Mesenchymal stem cell (in vitro differentiated cells and primary cell): ENCODE measurements at places on chromosomes 1 and 21.

- DNase-seq, result no peak
These were observed 5.8 kb downstream of the ATP5IF1 start for GRCh38 chr1:28241638-28242241.

DNA sequence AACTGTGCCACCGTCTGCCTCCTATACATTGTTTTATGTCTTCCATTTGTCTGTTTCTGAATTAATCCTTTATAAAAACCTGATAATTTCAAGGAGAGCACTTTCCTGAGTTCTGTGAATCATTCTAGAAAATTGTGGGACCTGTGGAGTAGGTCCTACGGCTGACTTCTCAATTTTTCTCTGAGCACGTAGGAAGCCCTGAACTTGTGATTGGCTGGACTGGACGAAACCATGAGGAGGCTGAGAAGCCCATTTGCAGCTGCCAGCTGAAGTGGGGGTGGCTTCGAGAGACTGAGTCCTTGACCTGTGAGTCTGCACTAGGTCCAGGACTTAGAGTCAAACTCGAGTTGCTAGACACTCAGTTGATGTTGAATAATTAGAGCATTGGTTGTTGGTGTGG, 277.1 kb upstream of the NCAM2 start:
- no peak for DNase-seq

DNA sequence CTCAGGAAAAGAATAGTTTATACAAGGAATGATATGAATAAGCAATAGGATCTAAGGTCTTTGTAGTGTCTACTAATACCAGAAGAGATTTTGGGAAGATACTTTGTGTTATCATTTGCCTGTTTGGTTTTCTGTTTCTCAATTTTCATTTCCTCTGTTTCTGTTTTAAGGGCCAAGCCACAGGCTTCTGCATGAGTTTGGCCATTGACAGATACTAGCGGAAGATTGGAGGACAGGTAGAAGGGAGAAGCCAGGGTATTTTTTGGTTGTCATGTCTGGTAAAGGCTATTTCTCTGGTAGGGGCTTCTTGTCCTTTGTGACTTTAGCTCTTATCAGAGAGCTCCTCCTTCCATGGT, 51.4 kb downstream of the HS2ST1 start:
- no peak for DNase-seq

DNA sequence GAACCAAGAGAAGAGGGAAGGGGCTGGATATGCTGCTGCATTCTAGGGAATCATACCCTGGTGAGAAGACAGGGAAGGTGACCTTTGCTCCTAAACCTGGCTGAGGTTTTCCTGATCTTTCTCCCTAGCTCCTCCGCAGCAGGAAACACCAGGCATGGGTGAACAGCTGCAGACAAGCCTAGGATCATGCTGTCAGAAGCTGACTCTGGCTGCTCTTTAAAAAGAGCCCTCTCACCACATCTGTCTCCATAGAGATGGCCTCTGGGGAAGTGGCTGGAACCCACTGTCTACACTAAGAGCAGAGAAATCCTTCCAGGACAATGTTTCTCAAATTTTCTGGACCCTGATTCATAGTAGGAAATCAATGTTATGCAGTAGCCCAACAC, 57.6 kb downstream of the CD34 start:
- no peak for DNase-seq

- no peak for DNase-seq
These were observed 152.9 kb downstream of the PGBD5 start for GRCh38 chr1:230273141-230273710.

GRCh38 chr1:31703431-31704270, at the start of gene COL16A1:
Gene COL16A1 (minus strand): TSS chr1:31704017. CDS start chr1:31702193, 1,824 bp downstream.
- peak; percentile 67 for DNase-seq

GRCh38 chr21:34813266-34813894, 144.6 kb downstream of the CLIC6 start:
- DNase-seq, result peak; percentile 86

DNA sequence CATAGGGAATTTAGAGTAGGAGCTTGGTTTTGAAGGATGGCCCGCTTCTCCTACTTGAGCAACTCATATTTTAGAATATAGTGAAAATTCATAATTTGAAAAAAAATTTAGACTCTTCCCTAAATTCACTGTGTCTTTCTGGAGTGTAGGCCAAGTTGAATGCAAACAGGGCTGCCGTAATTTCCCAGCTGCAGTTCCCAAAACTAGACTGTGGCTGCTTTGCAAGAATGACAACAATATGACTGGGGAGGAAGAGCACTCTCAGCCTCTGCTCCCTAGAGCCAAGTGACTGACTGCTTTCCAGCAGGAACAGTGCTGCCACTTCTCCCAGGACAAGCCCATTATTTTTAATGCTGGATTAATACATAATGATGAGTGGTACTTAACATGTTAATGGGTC, 209.0 kb downstream of the RHOU start:
- no peak for DNase-seq

DNA sequence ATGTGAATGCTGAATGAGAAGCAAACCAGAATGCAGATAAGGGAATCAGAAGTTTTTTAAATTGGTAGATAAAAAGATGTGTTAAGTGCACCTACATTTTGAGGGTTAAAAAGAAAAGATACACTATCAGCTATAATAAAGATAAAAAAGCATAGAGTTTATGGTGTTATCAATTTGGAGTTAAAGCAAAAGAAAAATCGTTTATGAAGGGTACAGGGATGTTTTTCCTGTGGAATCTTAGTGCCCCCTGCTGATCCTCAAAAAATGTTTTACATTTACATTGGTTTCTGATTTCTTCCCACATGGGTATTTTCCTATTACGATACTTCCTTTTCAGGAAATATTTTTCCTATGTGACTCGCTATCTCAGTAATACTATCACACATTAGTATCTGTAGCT, 293.5 kb downstream of the MRPL39 start:
- no peak for DNase-seq

GRCh38 chr1:6384962-6385361, 8.6 kb downstream of the ACOT7 start:
- no peak for DNase-seq

DNA sequence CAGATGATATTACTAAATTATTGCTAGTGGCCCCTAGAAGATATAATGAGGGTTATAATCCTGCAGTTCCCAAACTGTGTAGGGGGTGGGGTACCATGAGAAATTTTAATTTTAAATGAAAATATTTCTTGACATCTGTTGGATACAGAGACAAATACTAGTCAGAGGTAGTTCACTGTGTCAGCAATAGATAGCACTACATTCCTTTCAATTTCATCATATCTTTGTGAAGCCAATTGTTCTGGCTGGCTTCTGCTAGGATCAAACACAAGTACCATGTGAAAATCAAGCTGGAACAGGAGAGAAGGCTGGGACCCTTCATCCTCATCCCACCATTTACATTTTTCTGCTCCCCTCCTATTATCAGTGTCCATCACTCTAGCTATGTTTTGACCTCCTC, 208.1 kb downstream of the USH2A start:
- no peak for DNase-seq

DNA sequence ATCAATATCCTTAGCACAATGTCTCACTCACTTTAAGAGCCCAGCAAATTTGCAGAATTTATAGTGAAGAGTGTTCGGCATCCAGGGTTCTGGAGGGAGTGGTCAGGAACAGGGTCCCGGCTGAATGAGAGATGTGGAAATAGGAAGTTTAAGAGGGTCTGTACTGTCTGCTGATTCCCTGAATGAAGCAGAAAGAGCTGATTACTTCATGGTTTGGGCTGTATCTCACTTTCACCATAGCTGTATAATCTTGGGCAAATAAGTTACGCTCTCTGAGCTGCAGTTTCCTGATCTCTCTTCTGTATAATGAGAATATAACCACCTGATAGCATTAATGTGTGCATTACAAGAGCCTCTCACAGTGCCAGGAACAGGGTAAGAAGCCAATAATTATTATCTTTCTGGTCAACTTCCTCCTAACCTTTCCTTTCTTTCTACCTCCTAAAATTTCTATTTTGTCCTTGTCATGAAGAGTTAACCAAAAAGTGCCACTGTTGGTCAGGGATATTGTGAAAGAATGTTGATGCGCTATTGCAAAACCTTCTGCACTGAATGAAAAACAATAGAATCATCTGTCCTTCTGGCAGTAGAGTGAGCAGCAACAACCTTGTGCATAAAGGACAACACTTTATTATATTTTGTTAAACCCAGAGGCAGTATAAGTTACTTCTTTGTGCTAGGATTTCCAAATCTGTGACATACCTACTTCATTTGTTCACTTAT, 14.7 kb upstream of the PTGFR start:
- no peak for DNase-seq

DNA sequence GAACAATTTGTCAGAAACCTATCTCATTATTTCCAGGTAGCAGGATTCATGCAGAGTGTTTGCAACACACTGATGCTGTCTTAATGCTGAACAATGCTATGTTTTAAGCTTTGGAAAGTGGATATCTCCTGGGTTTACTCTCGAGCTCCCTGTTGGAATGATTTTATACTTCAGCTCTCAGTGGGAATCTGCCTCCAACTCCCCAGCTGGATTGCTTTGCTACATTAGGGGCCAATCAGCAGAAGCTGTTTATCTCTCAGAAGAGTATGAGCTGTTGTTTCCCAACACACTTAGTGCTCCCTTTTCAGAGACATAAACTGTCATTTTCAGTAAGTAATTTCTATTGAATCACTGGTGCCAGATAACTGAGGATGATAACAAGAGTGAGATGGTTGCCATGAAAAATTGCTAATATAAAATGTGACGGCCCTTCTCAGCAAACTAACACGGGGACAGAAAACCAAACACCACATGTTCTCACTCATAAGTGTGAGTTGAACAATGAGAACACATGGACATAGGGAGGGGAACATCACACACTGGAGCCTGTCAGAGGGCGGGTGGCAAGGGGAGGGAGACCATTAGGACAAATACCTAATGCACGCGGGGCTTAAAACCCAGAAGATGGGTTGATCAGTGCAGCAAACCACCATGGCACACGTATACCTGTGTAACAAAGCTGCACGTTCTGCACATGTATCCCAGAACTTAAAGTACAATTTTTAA, 265.9 kb upstream of the RUNX1 start:
- peak; percentile 56 for DNase-seq

DNA sequence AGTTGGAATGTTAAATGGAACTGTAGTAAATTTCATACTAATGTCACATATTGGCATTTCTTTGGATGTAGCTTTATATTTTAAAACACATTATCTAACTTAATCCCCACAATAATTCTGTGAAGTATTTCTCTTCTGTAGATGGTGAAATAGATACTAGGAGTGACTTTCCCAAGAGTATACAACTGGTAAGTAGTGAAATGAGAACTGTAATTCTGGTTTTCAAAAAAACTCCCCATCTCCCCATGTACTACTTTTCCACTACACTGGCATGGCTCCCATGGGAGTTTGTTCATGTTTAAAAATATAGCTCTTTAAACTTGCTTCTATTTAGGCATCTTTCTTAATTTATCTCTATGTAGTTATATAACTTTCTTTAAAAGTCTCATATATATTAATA, 10.2 kb downstream of the CHML start:
- DNase-seq, result no peak

- DNase-seq, result peak; percentile 12
These were observed 2.6 kb upstream of the FCRL6 start for GRCh38 chr1:159799446-159799985.

GRCh38 chr1:222889440-222889839, 74.6 kb downstream of the DISP1 start:
- DNase-seq, result no peak

DNA sequence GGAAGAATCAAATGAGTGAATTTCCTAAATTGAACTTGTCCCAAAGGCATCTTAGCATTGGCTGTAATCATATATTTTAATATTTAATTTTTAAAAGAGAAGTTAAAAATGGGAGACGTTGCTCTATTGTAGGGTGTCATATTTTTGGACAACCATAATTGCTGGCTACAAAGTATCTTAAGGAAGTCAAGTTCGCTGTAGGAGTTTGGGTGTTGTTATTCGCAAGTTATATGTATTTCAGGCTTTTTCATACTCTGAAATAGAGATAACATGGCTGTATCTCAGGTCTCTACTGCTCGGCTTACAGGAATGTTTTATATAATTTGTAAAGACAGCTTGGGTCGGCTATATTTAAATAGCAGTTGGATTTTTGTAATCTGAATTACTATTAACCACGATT, 852 bp downstream of the TMEM50A start:
- no peak for DNase-seq

DNA sequence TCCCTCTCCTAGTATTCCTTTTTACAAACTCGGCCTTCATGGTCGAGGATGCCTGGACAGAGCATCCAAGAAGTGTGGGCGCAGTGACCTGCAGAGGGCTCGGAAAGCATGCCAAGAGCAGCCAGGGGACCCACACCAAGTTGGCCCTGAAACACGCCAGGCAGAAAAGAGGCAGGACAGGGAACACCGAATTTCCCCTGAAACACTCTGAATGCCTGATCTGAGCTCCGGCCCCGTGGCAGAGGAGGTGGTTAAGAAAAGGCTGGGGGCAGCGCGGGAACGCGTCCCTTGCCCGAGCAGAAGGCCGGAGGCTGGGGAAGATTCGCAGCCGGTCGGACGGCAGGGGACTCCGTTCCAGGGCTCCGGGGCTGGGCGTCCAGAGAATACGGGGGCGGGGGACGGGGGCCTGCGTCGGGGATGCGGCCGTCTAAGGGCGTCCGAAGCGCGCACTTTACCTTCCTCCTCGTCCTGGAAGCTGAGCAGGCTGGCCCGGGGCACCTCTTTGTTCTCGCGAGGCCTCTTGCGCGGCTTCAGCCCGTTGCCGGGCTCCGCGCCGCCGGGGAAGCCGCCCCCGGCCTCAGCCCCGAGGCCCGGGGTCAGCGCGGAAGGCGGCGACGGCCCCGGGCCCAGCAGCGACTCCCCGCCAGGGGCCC, 558 bp downstream of the PAXBP1 start:
- DNase-seq, result peak; percentile 70

DNA sequence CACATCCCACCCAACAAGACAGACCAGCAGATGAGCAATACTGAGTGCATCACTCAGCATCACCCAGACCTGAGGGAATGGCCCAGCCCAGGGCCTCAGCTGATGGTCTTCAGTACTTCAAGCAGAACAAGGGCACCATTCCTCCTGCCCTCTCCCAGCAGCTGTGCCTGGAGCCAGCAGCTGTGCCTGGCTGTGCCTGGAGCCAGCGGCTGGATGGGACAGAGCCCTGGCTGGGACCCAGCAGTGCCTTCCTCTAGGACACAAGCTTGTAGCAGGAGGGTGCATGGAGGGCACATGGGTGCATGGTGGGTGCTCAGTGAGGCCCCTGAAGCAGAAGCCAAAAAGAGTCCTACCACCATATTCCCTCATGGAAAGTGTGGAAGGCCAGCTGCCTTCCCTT, 583.8 kb downstream of the NPHP4 start:
- DNase-seq, result no peak

- peak; percentile 73 for DNase-seq
These were observed 19.1 kb upstream of the NCF2 start for GRCh38 chr1:183609313-183609712.

- DNase-seq, result peak; percentile 46
These were observed 26.9 kb upstream of the H6PD start for GRCh38 chr1:9207715-9208114.
